ENCODE measurements at places on chromosomes 4 and X.

GRCh38 chr4:157977086-157977485, 195.7 kb downstream of the GASK1B start:
- no peak for DNase-seq

- DNase-seq, result no peak
Observed at GRCh38 chr4:16750882-16751642, 147.4 kb downstream of the LDB2 start.

GRCh38 chr4:10123227-10124101, 6.9 kb upstream of the WDR1 start:
- DNase-seq, result no peak

DNA sequence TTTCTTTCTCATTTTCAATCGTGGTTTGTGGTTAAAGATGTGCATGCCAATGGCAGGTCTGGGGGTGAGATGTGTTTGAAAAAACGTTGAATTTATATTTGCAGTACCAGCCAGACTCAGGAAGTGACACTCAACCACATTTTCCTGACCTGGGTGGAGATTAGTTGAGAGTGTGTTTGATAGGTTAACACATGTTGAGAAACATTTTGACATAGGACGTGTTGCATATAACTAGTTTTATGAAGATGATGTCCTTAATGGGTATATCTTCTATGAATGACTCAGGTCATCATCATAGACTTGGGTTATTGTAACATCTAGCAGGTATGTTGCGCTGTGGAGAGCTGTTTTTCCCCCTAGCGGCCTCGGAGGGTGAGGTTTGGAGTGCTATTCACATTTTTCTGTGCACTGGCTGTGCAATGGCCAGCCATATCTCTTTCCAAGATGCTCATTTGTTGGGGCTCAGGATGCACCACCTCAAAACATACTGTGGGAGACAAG, 21.7 kb upstream of the CD38 start:
- no peak for DNase-seq

DNA sequence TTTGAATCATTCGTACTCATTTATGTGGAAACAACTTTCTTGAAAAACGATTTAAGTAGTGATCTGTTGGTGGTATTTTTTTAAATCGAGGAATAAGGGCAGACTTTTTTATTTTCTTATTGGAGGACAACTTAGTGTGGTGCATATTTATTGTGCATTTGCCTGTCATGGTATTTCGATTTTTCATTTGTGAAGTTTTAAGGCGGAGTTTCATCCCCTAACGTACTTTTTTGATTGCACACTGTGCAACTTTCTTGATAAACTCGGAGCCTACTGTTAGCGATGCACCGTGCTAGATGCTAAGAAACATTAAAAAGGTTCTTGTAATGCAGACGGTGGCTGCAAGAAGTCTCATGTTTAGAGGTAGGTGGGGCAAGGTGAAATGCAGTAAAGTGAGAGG, 1.4 kb downstream of the ZFX start:
- DNase-seq, result no peak

DNA sequence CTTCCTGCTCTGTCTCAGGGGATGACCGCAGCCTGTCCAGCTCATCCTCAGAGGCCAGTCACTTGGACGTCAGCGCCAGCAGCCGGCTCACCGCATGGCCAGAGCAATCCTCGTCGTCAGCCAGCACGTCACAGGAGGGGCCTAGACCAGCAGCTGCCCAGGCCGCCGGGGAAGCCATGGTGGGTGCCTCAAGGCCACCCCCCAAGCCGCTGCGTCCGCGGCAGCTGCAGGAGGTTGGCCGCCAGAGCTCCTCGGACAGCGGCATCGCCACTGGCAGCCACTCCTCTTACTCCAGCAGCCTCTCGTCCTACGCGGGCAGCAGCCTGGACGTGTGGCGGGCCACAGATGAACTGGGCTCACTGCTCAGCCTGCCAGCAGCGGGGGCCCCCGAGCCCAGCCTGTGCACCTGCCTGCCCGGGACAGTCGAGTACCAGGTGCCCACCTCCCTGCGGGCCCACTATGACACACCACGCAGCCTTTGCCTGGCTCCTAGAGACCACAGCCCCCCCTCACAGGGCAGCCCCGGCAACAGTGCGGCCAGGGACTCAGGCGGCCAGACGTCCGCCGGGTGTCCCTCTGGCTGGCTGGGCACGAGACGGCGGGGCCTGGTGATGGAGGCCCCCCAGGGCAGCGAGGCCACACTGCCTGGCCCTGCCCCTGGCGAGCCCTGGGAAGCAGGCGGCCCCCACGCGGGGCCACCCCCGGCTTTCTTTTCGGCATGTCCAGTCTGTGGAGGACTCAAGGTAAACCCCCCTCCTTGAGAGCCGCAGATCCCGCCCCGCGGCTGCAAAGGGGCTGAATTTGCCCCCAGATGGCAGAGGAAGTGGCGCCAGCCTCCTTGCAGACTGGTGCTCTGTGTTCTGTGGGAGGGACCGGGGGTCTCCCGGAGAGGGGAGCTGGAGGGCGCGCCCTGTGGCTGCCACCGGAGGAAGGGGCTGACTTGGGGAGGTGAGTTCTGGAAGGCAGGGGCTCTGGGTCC, 29.9 kb downstream of the DOK7 start:
- no peak for DNase-seq

DNA sequence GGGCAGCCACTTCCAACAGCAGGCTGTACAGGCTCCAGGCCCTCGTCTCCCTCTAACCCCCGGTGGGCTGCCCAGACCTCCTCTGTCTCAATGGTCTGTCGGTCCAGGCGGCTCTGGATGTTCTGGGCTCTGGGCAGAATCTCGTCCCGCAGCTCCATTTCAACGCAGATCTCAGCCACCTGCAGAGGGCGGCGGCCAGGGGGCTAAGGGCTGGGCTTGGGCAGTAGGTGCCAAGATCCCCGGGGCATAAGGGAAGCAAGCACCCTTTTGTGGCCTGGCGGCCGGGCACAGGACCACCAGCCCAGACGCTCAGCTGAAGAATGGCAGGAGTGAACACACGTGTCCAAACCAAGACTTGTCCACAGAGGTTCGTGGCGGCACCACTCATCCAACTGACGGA, 9.2 kb downstream of the AVPR2 start:
- DNase-seq, result no peak

DNA sequence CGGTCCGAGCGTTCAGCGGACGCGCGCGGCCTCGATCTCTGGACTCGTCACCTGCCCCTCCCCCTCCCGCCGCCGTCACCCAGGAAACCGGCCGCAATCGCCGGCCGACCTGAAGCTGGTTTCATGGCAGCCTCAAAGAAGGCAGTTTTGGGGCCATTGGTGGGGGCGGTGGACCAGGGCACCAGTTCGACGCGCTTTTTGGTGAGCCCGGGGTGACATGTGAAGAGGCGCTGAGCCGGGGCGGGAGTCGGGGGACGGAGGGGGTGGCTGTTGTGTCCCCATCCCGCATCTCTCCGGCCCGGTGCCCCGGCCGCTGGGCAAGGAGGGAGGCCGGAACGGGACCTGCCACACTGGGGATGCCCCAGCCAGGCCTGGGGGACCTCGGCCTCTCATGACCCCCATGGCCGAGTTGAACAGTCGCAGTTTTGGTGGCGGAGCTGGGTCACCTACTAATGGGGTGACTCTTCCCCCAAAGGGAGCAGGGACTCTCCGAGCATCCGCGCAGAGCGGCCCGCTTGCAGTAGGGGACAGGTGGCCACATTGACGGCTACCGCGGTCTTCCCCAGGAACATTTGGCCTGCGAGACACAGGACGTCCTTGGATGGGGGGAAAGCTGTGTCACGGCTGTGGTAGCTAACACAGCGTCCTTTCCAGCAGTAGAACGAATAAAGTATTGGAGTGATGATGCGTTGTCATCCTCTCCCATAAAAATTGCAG, at the start of gene GK:
Gene GK, plus strand, starts transcription at position 9 of the 717 bp plus-strand sequence. Its CDS starts 115 bp downstream, at position 124.
- DNase-seq, result no peak

GRCh38 chr4:174204164-174204831, 79.2 kb downstream of the FBXO8 start:
- DNase-seq, result no peak

DNA sequence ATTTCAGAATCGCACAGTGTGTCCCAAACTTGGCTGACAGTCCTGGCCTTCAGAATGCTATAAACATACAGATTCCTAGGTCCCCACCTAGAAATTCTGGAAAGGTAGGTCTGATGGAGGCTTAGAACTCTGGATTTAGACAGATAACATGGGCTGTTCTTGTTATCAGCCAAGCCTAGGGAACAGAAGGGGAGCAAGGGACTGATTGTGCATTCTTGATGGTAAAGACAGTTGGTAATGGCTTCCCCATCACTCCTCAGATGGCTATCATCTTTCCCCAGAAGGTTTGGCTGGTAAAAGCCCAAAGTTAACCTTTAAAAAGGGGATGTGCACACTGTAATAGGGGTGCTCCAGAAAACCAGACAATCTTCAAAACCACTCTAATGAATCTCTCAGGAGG, 35.7 kb downstream of the DIPK2B start:
- DNase-seq, result no peak

GRCh38 chrX:46693149-46693548, 65.8 kb downstream of the SLC9A7 start:
- no peak for DNase-seq

DNA sequence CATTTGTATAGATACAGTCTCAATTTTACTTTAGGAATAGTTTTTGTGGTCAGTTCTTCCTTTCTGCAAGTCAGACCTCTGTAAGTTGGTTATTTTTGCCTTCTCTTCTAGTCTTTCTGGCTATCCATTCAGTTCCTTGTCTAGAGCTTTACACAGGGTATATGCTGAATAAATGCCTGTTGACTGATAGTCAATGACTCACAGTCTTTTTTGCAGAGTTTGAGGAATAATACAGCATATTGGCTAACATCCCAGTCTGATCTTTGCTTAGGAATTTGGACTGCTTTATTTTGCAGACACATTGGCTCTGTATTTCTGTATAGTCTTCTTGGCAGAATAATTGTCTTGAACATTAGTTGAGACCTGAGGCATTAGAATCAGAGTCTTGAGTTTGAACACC, 132.4 kb downstream of the MAGEC1 start:
- DNase-seq, result peak; percentile 36

DNA sequence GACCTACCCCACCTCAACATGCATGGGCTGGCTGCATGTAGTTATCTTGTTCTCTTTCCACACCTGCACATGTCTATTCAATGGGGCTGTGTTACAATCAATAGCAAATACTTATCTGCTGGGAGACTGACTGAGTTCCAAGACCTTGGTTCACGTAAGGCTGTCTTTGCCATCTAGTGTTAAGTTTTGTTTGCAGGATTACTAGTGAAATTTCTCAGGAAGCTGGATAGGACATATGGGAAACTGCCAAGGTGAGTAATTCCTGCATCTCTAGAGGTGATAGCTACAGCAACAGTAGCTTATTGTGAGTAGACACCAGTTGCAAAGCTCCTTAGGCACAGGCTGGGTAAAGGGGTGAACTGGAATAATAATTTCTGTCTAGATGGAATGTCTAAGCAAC, 177.5 kb downstream of the ENOX2 start:
- DNase-seq, result no peak

GRCh38 chr4:136662539-136662938, 869.8 kb downstream of the PCDH18 start:
- no peak for DNase-seq

GRCh38 chr4:16597443-16597842, 301.0 kb downstream of the LDB2 start:
- DNase-seq, result no peak

- DNase-seq, result no peak
Observed at GRCh38 chr4:5836943-5837342, 55.9 kb downstream of the CRMP1 start.

DNA sequence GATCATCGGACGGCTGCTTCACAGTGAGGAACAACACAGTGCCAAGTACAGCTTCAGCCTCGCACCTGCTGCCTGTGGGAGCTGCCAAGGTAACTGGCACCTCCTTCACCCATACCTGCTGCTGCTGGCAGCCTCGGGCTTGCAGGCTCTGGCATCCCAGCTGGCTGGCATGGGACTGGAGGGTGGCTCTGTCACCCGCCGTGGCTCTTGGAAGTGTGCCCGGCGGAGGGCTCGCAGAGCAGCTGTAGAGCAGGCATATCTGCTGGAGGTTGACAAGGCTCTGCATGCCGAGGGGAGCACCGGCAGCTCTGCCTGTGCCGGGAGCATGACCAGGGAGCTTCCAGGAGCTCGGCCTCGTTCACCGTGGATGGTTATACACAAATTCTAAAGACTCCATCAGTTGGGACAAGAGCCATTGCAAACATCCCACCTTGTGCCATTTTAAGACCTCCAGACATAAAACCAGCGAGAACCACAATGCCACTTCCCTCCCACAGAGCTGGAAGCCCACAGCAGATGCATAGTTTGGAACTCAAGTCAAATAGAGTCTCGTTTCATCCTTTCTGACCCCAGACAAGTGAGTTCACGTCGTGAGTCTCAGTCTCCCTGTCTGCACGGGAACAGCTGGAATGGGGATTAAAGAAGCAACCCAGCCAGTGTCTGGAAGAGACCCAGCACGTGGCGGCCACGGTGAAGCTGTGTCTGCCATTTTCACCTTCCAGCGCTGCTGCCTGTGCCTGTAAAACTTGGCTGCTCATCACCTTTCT, 84.3 kb upstream of the PSAPL1 start:
- DNase-seq, result no peak

DNA sequence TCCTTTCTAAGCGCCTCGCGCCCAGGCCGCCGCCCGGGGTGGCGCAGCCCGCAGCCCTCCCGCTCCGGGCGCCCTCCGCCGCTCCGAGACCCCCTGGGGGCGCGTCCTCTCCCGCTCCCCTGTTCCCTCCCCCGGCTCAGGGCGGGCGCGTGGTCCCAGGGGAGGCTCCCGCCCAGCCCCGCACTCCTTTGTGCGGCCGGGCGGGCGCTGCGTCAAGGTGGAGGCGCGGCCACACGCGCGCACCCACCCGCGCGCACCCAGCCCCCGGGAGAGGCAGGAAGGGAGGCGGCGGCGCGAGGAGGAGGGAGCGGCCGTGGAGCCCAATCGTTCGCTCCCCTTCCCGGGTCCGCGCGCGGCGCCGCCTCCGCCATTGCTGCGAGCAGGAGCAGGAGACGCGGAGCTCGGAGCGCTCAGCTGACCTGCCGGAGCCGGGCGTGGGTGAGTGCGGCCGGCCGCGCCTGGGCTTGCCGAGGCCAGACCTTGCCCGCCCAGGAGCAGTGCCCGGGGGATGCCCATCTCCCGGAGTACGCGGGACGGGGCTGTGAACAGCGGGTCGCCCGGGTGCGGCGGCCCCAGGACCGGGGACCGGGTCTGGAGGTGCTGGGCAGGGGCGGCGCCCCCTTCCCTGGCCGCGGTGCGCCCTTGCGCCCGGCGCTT, at the start of gene NSG1:
Gene NSG1, plus strand, starts transcription at position 367 of the 657 bp plus-strand sequence. CDS start 528 bp downstream, outside the sequence.
- DNase-seq, result no peak

DNA sequence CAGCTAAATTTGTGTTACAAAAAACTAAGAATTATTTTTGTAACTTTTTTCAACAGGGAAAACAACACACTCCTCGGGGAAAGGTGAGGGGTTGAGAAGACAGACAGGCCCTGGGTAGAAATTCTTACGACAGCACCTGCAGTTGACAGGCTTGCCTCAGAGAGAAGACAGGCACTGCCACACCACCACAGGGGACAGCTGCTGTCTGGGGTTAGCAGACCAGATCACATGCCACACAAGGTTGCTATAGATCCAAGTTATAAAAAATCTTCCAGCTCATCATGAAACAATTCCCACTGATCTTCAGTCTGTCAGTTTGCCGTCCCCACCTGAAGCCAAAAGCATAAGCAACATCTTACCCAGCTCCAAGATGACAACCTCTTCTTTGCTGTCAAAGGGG, 143.2 kb upstream of the ZCCHC13 start:
- no peak for DNase-seq
